ENCODE measurements at places on chromosomes 16 and 17.
A peak's percentile ranks its signal among the peaks of the same experiment; 100 is the strongest.

DNA sequence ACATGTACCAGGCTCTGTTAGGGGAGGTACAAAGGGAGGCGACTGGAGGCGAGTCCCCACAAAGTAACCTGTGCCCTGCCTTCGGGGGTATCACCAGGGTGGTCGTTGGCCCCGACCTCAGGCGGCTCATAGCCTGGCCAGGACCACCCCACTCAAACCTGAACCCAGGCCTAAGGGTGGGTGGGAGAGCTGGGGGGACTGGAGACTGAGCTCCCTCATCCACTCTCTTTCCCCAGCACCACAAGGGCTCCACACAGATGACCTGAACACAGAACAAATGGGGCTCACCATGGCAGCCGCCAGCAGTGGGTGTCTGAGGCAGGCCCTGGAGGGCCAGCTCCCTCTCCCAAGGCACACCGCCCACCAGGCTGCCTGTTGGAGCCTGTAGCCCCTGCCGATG lies 120.6 kb upstream of the TNRC6C start:
- no peak for DNase-seq

DNA sequence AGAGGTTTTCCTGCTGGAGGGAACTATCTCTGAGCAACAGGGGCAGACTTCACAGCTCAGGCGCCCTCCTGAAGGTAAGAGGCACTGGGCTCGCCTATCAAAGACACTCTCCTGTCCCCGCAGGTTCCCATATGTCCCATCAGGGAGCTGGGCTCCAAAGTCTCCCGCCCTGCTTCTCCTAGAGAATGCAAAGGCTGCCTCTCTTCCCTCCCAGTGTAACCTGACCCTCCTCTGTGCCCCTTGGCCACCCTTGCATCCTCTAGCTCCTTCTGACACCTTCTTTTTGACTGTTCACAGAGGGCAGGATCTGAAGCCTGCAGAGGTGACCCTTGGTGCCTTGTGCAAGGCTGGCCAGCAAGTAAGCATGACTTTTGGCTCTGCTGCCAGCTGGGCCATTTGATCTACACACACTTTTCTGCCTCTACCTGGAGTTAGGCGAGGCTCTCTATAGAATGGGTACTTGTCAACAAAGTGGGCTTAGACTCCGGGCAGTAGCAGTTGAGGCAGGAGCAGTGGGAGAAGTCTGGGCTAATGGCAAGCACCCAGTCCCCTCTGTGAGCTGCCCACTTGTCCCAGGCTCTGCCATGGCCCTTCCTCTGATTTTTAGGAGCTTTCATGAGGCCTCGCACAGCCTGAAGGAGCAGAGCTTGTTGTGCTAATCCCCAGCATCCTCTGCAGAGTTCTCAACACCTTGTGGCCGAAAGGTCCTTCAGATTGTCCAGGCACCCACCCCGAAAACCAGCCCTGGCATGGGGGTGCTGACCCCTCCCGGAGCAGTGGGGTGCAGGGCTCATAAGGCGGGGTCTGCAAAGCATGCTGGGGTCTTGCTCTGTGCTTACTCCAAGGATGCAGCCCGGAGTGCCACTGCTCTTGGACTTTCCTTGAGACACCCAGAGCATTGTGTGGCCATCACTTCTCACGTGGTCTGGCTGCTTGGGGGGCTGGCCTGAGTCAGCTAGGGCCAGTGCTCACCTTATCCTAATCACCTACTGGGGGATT lies 122.9 kb downstream of the METRNL start:
- no peak for DNase-seq

GRCh38 chr17:65712383-65713267 lies 151.2 kb upstream of the AXIN2 start:
- no peak for DNase-seq

- DNase-seq = no peak
These were observed 21.4 kb downstream of the HIC1 start for GRCh38 chr17:2076087-2076984.

GRCh38 chr17:16319969-16320368 lies 33.3 kb downstream of the CENPV start:
- DNase-seq = no peak

DNA sequence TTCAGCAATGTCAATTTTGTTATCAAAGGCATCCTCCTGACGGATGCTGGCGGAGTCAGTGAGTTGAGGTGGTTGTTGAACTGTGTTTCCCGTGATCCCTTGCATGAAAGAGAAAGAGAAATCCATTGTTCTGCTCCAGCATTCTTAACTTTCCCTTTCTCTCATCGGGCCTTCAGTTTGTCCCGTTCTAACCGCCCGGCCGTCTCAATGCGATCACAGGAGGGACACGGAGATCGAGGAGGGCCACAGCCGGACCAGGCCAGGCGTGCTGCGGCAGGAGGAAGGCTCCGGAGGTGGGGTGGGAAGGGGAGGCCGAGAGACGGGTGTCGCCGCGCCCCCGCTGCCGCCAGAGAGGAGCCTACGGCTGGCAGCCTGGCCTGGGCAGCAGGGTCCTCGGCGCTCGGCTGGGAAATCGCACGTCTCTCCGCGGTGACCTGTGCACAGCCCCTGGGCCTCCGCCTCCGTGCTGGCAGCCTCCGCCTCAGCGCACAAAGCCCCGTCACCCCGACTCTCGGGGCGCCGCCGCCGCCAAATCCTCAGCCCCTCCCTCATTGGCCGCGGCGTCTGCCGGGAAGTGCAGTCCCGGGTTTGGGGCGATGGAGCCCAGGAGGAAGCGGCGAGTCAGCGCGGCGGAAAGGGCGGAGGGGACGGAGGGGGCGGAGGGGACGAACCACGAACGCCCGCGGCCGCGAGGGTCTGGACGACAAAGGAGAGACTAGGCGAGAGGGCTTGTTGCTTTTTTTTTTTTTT lies 38.1 kb downstream of the SOST start:
- peak; percentile 58 for DNase-seq

Data from astrocyte of the spinal cord (primary cell).